ENCODE measurements at places on chromosomes 4 and X.
A peak's percentile ranks its signal among the peaks of the same experiment; 100 is the strongest.

DNA sequence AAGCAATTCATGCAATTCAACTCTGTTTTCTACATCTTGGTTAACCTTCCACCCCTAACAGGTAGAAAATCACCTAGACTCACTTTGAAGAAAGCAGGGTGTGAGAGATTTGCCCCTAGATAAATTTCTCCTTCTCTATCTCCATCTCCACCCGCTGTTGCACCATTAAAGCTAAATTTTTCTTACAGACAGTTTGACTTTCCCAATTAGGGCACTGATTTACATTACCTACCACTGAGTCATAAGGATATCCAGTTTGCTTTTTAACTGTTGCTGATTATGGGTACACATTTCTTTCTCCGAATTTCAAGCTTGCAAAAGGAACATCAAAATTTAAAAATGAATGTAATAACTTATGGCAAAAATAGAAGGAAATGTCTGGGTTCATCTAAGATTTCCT, 13.0 kb downstream of the SLC7A11 start:
- DNase-seq: no peak

GRCh38 chr4:83340692-83341343, 6.2 kb upstream of the HPSE start:
- peak; percentile 73 for DNase-seq

DNA sequence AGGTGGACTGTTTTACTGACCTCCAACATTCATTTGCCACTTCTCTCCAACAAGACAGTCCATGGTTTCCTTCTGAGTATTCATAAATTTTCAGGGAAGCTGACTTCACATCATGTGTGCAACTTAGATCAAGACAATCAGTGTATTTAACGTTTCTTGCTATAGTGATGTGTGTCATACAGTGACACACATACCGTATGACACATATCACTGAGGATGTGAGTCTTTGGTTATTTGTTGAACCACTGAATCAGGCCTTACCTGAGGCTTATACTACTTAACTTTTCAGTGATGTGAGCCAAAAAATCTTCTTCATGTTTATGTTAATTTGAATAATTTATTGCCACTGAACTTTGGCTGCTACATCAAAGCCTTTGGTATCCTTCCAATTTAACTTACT, 166.8 kb downstream of the BMPR1B start:
- no peak for DNase-seq

- no peak for DNase-seq
Measured at GRCh38 chr4:157576671-157577217, 356.2 kb downstream of the GRIA2 start.

DNA sequence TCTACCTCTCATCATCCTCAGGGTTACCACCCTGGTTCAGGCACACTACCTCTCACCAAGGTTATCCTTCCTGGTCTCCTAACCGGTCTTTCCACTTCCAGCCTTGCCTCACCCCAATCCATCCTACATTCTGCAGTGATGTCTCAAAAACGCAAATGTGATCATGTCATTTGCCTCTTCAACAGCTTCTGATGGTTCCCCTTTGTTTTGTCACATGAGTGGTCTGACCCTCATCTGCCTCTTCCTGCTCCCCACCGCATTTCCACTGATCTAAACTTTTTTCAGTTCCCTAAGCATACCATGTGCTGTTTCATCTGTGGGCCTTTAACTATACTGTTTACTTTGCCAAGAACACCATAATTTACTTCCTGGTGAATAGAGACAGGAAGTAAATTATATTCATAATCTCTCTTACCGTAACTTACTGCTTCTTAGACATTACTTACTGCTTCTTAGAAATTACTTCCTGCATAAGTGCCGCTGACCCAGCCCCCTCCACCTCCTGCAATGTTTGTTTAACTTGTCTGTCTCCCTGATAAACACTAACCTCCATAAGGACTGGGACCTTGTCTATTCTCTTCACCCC, 27.1 kb upstream of the NSUN7 start:
- DNase-seq: no peak

DNA sequence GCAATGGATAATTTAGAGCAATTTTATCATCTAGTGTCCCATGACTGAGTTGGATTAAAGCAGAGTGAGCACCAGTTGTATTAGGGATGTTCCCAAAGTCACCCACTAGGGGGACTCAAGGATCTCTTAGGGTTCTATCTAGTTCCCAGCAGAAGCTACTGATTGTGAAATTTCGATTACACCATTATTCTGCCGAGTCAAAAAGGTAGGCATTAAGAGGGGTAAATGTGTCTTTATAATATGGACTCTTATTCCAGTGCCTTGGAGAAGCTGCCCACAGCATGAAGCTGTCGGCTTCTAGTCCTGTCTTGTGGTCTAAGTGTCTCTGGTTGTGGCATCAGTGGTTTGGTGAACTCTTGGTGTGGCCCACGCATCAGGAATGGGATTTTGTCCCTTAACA, 53.3 kb downstream of the RGS12 start:
- peak; percentile 46 for DNase-seq

- no peak for DNase-seq
Measured at GRCh38 chrX:153668423-153669173, 5.0 kb downstream of the PNCK start.

DNA sequence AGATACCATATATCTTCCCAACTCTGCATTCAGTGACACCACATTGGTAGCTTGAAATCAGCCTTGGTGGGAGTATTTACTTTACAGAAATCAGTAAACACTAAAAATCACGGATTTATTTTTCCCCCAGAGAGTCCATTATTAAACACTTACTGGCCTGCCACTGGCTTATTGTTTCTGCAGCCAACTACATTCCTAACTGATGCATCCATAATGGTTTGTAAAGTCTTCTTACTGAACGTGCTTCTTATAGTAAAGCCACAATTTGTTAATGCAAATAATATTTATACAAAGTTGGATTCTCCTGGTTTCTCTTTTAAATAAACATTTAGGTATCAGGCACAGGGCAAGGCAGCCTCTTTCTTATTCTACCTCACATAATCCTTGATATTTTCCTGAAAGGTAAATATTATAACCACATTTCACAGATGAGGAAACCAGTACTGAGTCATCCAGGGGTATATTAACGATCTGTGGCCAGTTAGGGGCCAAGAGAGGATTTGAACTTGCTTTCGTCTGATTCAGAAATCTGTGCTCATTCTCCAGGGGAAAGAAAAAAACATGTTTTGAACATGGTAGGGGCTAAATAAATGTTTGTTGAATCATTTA, 136.5 kb downstream of the RAB28 start:
- no peak for DNase-seq

- no peak for DNase-seq
Measured at GRCh38 chr4:19944251-19944650, 307.5 kb upstream of the SLIT2 start.

DNA sequence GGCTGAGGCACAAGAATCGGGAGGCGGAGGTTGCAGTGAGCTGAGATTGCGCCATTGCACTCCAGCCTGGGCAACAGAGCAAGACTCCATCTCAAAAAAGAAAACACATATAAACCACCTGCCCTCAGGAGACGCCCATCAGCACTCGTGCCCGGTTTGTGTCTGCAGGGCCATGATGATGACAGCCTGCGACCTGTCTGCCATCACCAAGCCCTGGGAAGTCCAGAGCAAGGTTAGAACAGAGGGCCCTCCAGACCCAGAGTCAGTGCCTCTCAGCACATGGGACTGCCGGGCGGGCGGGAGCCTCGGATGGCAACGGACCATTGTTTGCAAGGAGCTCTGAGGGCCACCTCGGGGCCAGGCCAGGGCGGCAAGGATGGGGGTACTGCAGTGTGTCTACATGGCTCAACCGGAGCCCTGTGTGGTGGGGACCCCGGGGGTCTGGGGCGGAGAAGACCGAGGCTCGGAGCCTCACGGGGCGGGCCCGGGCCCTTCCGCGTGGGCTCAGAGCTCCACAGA, 9.3 kb downstream of the ATP5ME start:
- DNase-seq: no peak

- DNase-seq: no peak
Measured at GRCh38 chr4:101419336-101420135, 72.2 kb upstream of the PPP3CA start.

DNA sequence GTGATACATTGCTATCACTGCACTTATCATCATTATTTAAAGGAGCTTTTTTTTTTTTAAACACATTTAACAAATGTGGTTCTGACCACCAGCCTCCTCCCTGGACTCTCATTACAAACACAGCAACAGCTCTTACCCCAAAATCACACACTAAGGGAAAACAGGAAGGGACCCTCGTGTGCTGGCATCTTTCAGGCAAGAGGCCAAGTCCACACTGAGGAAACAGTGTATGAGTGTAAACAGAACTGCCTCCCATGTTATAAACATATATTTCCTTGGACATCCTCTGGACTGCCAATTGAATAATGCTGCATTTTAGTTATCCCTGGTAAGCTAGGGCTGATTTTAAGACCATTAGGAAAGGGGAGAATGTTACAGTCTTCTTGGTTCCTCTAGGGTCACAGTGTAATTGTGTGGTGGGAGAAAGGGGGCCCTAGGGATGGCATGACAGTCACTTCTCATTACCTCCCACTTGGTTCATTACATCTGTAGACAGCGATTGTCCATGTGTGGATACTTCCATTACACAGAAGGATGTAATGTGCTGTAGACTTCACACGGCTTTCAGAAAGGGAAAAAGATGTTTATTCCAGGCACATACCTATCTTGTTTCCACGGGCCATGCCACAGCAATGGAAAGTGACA, 244.6 kb upstream of the TET2 start:
- DNase-seq: no peak

DNA sequence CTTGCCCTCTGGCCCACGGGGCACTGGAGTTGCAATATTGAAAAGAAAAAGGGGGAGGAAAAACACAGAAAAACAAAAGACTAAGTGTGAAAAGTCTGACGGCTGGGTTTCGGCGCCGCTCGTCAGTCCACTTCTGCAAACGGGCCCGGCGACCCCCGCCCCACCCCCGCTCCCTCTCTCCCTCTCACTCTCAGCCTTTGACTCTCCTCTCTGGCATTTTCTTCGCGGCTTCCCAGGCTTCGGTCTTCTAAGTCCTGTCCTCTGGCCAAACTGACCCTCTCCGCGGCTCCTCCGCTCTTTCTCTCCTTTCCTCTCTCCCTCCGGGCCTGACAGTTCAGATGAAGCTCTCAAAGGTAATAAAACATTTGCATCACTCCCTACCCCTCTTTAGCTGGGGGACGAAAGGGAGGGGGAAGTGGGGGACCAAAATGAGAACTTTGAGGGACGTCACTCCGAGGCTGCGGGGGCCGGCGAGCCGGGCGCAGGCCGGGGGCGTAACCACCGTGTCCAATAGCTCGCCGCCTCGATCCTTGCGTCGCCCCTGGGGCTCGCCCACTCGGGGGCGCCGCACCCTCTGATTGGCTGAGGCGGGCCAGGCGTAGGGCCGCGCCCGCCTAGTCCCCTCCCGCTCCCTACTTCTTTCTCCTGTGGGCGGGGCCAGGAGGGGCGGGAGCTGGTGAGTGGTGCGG, at the start of gene NKX6-1:
NKX6-1 (minus strand) TSS at position 358 of the 689 bp plus-strand sequence. CDS start 1,064 bp downstream, outside the sequence.
- no peak for DNase-seq

DNA sequence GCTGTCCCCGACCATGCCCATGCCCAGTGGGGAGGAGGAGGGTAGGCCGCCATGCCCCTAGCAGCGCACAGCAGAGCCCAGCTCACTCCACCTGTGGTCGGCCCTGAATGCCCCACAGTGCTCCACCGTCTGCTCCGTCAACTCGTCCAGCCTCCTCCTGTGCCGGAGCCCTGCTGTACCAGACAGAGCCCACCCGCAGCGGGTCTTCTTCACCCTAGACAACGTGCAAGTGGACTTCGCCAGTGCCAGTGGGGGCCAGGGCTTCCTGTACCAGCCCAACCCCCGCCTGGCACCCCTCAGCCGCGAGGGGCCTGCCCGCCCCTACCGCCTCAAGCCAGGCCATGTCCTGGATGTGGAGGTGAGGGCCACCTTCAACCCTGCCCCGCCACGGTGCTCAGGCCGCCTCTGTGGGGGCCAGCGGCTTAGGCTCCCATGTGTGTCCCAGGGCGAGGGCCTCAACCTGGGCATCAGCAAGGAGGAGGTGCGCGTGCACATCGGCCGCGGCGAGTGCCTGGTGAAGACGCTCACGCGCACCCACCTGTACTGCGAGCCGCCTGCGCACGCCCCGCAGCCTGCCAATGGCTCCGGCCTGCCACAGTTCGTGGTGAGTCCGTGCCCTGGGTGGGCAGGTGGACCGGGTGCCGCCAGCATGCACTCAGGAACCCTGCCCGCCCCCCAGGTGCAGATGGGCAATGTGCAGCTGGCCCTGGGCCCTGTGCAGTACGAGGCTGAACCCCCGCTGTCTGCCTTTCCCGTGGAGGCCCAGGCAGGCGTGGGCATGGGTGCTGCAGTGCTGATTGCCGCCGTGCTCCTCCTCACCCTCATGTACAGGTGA, 6.9 kb upstream of the SRPK3 start:
- DNase-seq: no peak

- no peak for DNase-seq
Measured at GRCh38 chr4:174999407-174999806, 81.2 kb downstream of the ADAM29 start.

- DNase-seq: no peak
Measured at GRCh38 chr4:189765736-189766135, 174.9 kb upstream of the FRG1 start.

DNA sequence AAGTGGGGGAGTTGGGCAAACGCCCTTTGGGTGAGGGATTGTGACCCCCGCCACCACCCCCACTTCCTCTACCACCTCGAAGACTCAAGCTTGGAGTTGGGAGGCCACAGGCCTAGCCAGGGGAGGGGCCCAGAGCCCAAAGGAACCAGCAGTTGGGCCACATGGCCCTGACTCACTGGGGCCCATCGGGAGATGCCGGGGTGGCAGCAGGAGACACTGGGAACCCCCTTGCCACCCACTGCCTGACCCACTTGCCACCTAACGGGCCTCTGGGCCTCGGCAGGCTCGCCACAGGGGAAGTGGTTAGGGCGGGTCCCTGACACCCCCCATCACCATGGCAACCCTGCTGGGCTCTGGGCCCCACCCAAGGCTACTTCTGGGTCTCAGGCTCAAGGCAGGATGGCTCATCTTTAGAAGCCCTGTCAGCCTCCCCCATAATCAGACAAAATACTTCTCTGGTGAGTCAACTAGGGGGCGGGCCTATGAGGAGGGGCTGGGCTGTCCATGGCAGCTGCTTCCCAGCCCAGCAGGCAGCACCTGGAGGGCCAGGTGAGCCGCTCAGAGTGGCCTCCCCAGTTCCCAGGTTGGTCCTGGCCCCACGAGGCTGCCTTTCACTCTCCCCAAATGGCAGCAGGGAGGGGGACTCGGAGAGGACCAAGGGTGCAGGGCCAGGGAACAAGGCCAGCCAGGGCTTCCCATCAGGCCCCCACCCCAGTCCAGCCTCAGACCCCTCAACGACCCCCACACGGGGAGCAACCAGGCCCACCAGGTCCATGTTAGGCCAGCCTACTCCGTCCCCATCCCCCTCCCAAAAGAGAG, 5.6 kb downstream of the FLNA start:
- peak; percentile 99 for DNase-seq

- DNase-seq: peak; percentile 55
Measured at GRCh38 chr4:121189326-121190215, 25.4 kb upstream of the TNIP3 start.
